Fibroblast of villous mesenchyme (primary cell): ENCODE measurements at places on chromosomes 7 and 10. TPM values are rescaled to one million over a fixed set of nuclear protein-coding genes. Genes with fewer than 3 reads are reported as not detected.

DNA sequence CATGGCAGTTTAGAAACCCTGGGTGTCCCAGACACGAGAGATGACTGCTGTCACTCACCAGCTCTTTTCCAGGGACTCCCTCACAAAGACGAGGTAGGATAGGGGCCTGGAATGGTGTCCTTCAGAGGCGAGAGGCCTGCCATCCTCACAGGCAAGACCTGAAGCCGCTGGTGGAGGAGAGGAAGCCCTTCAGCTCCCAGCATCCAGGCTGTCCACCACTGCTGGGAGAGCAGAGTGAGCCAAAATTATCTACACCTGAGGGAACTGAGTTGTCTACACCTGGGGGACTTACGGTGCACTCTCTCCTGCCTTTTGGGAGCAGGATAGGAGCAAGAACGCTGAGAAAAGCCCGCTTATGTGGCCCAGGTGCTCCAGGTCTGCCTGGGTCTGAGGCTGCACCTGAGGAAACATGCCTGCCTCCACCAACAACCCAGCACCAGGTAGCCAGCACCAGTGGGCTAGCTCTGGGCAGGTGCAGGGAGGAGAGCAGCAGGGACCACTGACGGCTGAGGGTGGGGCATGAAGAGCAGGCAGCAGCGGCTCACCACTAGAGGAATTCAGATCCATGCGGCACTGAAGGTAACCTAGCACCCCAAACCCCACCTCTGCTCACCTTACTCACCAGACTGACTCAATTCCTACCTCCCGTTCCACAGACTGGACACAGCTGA, 357.2 kb downstream of the SH2D4B start:
- no peak for DNase-seq

DNA sequence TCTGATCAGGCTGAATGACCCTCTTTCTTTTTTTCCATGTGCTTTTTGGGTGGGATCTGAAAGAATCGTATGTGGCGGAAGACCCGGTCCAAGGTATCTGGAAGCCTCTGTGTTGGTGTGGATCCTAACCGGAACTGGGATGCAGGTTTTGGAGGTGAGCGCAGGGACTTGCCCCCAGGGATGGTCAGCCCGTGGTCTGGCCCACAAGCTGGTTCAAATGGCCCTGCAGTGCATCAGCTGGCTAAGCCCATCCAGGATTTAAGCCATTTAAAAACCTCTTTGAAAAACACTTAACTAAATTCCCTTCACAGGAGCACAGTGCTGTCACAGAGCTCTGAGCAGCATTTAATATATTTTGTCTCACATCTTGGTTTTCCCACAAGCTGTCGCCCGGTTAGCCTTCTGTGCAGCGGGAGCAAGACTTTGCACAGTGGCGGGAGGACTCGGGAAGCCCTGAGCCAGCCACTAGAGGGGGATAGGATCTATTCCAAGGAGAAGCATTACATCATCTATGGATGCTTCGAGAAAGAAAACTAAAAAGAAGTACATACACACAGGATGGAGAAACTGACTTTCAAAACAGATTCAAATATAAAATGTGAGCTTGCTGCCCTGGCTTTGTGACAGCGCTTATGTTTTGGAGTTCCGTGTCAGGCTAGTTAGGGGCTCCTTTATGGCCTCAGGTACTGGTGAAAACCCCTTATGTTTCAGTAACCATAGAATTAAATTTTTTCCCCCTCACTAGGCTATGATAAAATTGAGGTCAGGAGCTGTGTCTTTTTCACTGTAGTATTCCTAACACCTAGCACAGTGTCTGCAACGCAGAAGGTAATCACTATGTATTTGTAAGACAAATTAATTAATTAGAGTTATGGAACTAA, 11.3 kb downstream of the CPA2 start:
- DNase-seq = peak; percentile 90

DNA sequence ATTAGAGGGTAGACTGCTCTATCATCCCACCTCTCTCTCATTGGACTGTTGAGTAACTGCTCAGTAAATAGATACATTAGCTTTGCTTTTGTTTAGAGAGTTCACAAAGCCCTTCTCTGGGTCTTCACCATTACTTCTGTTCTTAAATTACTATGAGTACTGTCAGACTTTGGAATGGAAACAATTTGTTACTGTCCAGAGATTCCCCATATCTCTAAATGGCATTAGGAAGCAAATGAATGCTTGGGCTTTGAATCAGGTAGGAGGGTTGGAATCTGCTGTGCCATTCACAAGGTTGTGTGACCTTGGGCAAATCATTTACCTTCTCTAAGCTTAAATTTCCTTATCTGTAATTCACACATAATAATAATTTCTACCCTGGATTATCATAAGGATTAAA, 541.0 kb upstream of the FZD8 start:
- no peak for DNase-seq

- DNase-seq = peak; percentile 76
Measured at GRCh38 chr10:70890917-70891431, 2.6 kb upstream of the PCBD1 start.

DNA sequence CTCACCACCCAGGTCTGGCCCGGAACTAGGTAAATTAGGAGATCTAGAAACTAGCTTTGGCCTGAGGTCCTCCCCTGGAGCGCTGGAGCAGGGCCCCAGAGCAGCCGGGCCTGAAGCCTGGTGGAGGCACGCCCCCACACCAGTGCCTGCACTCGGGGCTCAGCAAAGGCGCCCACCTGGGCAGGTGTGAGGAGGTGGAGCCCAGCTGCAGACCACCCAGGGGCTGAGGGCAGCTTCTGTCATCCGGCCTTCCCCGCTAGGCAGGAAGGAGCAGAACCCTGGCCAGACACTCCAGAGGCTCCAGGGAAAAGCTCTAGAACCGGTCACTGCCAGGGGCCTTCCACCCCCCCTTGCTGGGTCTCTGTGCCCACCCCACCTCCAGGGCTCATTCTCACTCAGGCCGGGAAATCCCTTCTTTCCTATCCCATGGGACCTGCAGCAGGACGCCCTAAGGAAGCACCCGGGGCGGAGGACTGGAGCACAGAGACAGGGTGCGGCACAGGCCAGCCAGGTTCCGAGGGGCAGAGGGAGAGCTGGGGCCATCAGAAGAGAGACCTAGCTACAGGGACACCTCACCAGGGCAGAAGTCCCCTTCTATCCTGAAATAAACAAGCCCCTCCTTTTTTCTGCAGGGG, 161.2 kb downstream of the NRF1 start:
- DNase-seq = no peak

- no peak for DNase-seq
Measured at GRCh38 chr10:103067484-103067883, 125.6 kb downstream of the NT5C2 start.

DNA sequence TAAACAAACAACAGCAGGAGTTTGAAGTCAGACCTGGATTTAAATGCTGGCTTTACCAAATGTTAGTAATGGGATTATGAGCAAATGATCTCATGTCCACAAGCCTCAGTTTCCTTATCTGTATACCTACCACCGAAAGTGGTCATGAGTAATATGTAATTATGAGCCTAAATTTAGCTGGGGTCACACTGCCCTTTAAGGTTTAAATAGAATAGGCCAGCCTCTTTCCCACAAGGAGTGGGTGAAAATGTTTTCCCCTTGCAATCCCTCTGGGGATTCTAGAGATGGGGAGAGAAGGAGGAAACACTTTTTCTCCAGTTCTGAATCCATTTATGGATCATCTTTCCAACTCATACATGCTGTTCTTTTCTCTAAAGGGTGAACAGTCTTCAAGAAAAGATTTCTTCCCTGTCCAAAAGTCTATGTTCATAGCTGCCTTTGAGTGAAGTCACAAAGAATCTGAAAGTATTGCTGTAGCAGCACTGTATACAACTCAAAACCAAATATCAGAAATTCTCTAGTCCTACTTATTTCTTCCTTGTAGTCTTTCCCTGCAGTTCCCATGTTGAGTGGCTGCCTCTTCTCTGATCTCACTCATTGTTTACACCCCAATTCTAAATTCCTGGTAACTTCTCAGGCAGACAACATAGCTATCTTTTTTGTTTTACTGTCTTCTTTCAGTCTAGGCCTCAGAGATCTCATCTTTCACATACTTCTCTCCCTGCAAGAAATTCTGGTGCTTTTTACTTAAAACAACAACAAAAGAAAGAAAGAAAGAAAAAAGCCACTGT, 7.4 kb upstream of the TSPAN12 start:
- peak; percentile 30 for DNase-seq

The MINDY3 gene
- 29.6 and 39.7 TPM in 2 replicates for total RNA-seq

The GBX1 gene
- not detected in 2 replicates for total RNA-seq

The ATP6V1F gene
- total RNA-seq = 73.1 and 82.5 TPM in 2 replicates

The SLC16A12 gene
- under 0.01 TPM in 2 replicates for total RNA-seq

The VKORC1L1 gene
- total RNA-seq = 13.9 and 19.9 TPM in 2 replicates

The ZKSCAN5 gene
- total RNA-seq = 11.6 and 17.7 TPM in 2 replicates

The ASIC3 gene
- under 0.01 and 0.32 TPM in 2 replicates for total RNA-seq

The CPA4 gene
- 22.5 and 90.2 TPM in 2 replicates for total RNA-seq

The AGAP5 gene
- total RNA-seq = 3.0 and 3.9 TPM in 2 replicates

The DNAJC30 gene
- 2.3 and 3.0 TPM in 2 replicates for total RNA-seq

The ACSM6 gene
- not detected in 2 replicates for total RNA-seq

The RSPH10B2 gene
- 0.32 and 0.43 TPM in 2 replicates for total RNA-seq

The LIPN gene
- total RNA-seq = not detected in 2 replicates
